Type B pancreatic cell (in vitro differentiated cells): ENCODE measurements at places on chromosomes 1 and 21. TPM values are rescaled to one million over a fixed set of nuclear protein-coding genes. Genes with fewer than 3 reads are reported as not detected.

DNA sequence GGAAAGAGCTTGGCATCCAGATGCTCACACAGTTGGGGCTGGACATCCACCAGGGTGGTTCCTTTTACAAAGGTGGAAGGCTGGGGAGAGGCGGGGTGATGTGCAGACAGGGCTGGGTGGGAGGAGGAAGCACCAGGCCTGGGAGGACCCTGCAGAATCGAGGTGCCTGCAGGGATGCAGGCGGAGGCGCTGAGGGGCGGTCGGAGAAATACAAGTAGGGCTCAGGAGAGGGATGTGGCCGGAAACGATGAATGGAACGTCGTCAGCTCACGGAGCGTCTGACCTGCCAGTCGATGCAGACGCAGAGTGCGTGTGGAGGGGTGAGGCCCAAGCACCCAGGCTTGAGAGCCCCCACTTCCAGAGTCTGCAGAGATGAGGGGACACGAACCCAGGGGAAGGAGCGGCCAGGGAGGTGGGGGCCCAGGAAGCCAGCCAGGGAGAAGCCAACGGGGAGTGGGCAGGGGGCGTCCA lies 63.4 kb downstream of the TRIM11 start:
- H3K27ac ChIP-seq, result no peak overlapping the region
- peaks cover 12% of the 10 kb centered on the region for H3K36me3 ChIP-seq
- H3K27me3 ChIP-seq, result no peaks in the 10 kb centered on the region
- DNase-seq, result peak; percentile 65
- H3K4me1 ChIP-seq, result no peaks in the 10 kb centered on the region
- no peak overlapping the region for H3K4me3 ChIP-seq

DR1 gene
- 47.3 and 49.0 TPM in 2 replicates for total RNA-seq

DNA sequence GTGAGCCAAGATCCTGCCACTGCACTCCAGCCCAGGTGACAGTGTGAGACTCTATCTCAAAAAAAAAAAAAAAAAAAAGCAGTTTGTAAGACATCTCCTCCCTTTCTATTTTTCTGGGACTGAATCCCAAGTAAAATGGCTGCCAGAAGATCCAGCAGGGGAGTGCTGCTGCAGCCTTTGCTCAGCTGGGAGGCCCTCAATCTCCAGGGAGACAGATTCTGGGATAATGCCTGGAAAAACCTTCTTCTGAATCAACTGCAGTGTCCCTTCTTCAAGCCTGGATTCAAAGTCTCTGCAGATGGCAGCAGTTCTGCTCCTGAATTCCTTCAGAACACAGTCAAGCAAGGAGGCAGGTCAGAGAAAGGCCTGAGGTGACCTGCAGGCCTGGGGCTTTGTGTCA lies 191.0 kb upstream of the NRIP1 start:
- no peak overlapping the region for H3K4me3 ChIP-seq
- no peak for DNase-seq
- H3K4me1 ChIP-seq, result no peaks in the 10 kb centered on the region
- H3K27me3 ChIP-seq, result no peaks in the 10 kb centered on the region
- H3K36me3 ChIP-seq, result no peaks in the 10 kb centered on the region
- no peak overlapping the region for H3K27ac ChIP-seq

GJA5 gene
- 0.52 and 0.58 TPM in 2 replicates for total RNA-seq

TOR1AIP2 gene
- total RNA-seq, result 90.6 and 124 TPM in 2 replicates

SMPDL3B gene
- 3.2 and 3.6 TPM in 2 replicates for total RNA-seq

DNA sequence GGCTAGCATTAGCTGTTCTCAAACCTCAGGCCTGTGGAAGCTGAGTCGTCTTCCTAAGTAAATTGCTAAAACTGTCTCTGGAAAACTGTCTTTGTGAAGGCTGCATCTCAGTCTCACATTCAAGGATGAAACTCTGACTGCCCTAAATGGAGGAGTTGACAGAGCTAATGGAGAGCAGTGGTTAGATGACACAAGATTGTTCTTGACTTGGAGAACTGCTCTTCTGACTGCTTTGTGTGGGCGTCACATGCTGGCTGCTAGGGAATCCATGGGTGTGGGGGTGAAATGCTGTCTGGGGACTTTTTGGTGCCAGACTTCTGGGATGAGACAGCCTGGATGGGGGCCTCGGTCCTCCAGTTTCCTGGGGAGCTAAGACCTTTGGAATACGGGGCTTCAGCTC lies 24.5 kb upstream of the TSPAN2 start:
- H3K4me3 ChIP-seq, result no peak overlapping the region
- no peaks in the 10 kb centered on the region for H3K36me3 ChIP-seq
- DNase-seq, result no peak
- no peak overlapping the region for H3K27ac ChIP-seq
- no peaks in the 10 kb centered on the region for H3K27me3 ChIP-seq

C1orf115 gene
- 7.5 and 19.0 TPM in 2 replicates for total RNA-seq

NPR1 gene
- 2.2 and 2.4 TPM in 2 replicates for total RNA-seq
